ENCODE measurements at places on chromosomes 5 and 9.

DNA sequence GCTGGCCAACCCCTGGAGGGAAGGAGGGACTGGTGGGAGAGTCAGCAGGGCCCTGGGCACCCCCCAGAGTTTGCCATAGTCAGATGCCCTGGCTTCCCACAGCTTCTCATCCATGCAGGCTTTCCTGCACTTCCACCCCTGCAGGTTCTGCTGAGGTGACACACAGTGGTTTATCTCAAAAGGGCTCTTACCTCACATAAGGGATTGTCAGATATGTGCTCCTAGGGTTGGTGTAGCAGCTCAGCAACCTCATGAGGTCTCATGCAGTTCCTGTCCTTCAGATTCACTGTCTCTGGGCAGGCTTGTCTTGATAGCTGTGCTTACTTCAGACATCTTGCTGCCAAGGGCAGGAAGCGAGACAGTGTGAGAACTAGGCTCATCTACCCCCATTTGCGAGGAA lies 143.4 kb downstream of the KDM4C start:
- DNase-seq, result no peak

GRCh38 chr5:127935398-127935797 lies 148.2 kb upstream of the SLC12A2 start:
- DNase-seq, result no peak

DNA sequence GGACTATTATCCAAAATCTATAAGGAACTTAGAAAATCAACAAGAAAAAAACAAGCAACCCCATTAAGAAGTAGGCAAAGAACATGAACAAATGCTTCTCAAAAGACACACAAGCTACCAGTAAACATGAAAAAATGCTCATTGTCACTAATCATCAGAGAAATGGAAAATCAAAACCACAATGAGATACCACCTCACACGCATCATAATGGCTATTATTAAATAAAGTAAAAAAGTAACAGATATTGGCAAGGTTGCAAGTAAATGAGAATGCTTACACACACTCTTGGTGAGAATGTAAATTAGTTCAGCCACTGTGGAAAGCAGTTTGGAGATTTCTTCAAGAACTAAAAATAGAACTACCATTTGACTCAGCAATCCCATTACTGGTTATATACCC lies 167.0 kb upstream of the DMRTA1 start:
- DNase-seq, result no peak

DNA sequence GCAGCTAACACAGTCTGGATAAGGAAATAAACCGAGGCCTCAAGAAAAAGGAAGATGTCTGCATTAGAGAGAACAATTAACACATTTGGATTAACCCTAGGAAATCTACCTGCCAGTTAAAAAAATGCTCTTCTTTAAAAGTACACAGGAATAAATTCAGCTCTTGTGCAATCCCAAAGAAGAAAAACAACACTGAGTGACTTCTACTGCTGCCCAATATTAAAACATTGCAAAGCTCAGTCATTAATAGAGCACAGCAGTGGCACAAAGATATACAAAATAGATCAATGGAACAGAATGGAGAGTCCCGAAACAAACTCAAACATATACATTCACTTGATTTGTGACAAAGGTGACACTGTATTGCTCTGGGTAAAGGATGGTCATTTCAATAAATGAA lies 119.7 kb downstream of the GNAQ start:
- DNase-seq, result no peak

- DNase-seq, result no peak
Observed at GRCh38 chr9:136848393-136849037, 694 bp upstream of the PHPT1 start.

GRCh38 chr9:86868616-86869015 lies 78.7 kb downstream of the GAS1 start:
- no peak for DNase-seq

GRCh38 chr5:1568201-1568979 lies 44.6 kb upstream of the LPCAT1 start:
- no peak for DNase-seq

DNA sequence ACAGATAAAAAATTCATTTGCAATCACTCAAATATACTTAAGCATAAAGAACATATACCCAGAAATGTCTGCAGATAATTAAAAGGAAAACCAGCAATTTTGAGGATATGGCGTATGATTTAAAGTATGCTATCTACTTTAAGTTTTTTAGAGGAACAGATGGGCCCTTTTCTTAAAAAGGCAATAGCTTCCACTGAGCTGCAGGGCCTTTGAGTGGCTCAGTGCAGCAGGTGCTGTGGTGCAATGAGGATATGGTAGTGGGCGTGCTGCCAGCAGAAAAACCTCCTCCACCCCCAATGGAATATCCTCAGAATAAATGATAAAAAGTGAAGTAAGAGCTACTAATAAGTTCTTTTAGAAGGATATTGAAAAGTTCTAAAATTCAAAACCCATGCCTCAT lies 814.5 kb downstream of the MTRR start:
- DNase-seq, result no peak

- DNase-seq, result no peak
Observed at GRCh38 chr9:6307551-6308096, 20.6 kb upstream of the TPD52L3 start.

DNA sequence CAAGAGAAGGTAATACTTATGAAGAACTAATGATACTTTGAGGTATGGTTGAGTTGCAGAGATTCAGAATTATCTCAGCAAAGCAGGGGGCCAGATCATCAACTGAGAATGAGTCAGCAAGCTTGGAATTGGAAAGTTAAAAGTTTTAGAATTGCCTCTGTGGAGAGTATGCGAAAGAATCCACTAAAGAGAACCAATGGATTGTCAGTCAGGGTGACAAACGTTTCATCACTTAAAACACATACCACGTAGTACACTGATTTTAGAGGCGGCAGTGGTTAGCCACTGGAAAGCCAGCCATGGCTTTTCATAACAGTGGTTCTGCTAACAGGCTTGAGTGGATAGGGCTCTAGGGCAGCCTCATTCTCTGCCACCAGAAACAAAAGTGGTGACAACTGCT lies 30.7 kb downstream of the AOPEP start:
- DNase-seq, result no peak

- DNase-seq, result no peak
Observed at GRCh38 chr5:120958877-120959485, 494.9 kb downstream of the PRR16 start.
